ENCODE measurements at places on chromosomes 2 and 18.

GRCh38 chr2:117972476-117973123 is 41.3 kb downstream of the CCDC93 start:
- no peak for DNase-seq

DNA sequence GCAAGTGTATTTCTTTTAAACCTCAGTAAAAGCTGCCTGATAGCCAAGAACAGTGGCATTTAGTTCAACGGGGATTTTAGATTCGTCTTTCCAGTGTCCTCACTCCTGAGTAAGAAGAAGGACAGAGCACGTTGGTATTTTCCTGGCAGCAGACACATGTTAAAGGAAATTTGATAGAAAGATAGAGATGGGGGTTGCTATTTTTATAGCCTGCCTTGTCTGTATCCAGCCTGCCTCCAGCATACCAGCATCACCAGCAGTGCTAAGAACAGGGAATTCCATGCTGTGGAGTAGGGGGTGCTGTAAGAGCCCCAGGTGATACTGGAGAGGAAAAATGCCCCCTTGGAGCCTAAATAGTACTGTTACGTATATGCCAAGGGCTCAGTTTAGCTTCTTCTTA is 1.1 kb upstream of the SMYD1 start:
- DNase-seq: no peak

GRCh38 chr18:5159080-5159479 is 38.0 kb downstream of the AKAIN1 start:
- no peak for DNase-seq

DNA sequence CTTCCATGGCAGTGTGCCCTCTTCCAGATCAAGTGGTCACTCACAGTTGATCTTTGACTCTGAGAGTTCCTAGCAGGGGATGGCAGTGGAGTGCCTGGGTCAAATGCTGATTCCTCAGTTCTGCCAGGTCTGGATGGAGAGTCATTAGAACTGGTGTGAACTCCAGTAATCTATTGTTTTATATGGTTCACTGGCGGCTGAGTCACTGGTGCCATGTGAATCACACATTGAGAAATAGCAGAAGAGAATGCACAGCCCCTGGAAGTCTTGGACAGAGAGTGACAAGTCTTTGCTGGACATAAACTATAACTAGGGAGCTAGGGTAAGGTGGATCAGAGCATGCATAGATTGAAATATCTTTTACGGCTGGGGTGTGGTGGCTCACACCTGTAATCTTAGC is 86.9 kb downstream of the EIF2AK3 start:
- no peak for DNase-seq

- DNase-seq: no peak
These were observed 129.5 kb downstream of the ZNF804A start for GRCh38 chr2:184727813-184728212.

DNA sequence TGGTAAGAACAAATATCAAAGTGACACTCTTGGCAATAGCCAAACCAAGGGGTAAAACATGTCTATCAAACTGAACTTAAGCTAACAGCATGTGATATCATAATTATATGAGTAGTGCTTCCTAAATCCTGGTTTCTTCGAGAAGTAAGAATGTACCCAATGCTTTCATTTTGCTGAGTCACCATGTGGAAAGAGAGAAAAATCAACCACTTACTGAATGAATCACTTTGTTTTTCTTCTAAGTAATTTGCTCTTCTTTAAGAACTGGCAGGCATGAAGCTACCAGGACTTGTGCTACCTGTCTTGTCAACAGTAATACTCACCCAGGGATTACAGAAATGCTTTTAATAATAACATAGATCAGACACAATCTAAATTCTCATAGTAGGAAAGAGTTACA is 19.0 kb upstream of the DUSP19 start:
- DNase-seq: no peak

DNA sequence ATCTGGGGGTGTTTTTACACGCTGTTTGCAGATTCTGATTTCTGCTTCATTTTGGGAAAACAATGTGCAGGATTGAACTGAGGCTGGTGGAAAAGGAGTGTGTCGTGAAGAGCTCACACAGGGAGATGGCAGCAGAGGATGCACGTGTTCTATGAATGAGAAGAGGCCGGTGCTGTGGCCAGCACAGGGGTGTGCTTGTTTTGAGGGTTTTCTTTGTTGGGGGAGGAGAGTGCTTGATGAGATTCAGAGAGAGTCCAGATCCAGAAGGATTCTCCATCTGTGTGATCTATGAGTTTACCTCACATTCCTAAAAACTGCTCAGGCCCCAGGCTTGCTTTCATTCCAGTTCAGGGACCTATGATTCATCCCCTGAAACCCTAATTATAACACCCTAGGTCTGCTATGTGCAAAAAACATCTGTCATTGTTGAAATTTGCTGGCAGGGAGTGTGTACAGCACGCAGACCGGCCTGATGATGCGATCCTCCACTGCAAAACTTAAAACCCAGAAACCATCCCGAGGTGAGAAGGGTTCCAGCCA is 12.1 kb downstream of the TGFA start:
- DNase-seq: no peak

DNA sequence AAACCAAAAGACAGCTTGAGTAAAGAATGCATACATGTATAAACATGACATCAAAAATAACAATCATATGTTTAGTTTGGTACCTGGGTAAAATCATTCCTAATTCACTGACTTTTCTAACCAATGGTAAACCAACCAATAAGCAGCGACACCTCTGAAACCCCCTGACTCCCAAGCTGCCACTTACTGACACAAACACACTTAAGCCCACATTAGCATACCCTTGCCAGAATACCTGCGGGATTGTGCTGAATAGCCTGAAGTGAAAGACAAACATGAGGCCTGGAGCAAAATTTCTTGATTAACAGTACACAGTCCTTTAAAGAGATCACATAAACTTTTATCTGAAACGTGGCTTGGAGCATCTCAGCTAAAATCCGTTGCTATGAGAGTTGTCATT is 902.9 kb downstream of the TMEM182 start:
- DNase-seq: no peak

GRCh38 chr2:236177604-236177966 is 9.4 kb upstream of the GBX2 start:
- DNase-seq: no peak

- DNase-seq: no peak
These were observed 92.9 kb downstream of the COL5A2 start for GRCh38 chr2:189086710-189087109.

DNA sequence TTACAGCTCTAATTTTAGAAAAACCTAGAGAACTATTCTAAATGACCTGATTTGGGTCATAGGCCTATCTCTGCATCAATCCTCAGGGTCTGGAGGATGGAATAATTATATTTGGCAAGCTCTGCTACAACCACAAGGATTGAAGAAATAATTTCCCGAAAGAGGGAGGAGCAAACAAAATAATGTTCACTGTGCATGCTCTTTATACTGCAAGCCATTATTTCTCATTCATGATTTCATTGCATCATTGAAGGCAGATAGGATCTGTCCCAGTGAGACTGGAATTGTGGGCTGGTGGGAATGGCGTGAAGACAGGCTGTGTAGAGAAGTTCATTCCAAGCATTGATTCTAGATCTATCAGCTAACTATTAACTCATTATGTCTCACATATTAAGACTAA is 12.7 kb upstream of the MAPRE2 start:
- no peak for DNase-seq

- no peak for DNase-seq
These were observed 294.0 kb upstream of the HS6ST1 start for GRCh38 chr2:128612628-128613027.

DNA sequence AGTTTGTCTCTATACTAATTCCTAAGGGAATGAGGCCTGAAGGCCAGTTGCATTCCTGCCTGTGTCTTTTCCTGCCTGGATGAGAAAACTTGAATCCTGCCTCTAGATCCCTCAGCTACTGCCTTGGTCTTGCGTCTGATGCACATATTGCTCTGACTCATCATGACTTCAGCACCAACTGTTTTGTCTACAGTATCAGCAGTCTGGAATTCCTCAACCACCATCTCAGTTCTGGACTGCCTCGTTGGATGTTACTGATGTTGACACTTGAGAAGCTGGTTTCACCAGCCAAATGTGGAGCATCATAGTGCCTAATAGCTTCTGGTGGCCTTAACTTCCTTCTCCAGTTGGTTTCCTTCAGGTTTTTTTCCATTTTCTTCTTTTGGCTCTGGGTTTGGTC is 211.0 kb downstream of the CTNNA2 start:
- no peak for DNase-seq

- DNase-seq: no peak
These were observed 1.1 kb upstream of the HDHD2 start for GRCh38 chr18:47151439-47151838.

DNA sequence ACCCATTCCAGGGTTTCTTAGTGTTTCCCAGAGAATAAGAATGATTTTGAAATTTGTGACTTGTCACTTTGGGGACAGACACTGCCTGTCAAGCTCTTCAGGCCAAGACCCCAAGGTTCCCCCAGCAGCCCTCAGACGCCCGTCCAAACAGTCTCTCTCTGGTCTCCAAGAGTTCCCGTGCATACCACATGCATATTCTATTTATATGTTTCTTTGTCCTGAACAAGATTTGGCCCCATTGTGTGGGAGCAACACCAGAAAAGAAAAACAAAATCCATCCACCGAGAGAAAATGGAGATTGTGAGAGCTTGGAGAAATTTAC is 52.2 kb upstream of the CTAGE1 start:
- DNase-seq: no peak

- DNase-seq: no peak
These were observed 18.7 kb downstream of the PLCD4 start for GRCh38 chr2:218626369-218626768.

DNA sequence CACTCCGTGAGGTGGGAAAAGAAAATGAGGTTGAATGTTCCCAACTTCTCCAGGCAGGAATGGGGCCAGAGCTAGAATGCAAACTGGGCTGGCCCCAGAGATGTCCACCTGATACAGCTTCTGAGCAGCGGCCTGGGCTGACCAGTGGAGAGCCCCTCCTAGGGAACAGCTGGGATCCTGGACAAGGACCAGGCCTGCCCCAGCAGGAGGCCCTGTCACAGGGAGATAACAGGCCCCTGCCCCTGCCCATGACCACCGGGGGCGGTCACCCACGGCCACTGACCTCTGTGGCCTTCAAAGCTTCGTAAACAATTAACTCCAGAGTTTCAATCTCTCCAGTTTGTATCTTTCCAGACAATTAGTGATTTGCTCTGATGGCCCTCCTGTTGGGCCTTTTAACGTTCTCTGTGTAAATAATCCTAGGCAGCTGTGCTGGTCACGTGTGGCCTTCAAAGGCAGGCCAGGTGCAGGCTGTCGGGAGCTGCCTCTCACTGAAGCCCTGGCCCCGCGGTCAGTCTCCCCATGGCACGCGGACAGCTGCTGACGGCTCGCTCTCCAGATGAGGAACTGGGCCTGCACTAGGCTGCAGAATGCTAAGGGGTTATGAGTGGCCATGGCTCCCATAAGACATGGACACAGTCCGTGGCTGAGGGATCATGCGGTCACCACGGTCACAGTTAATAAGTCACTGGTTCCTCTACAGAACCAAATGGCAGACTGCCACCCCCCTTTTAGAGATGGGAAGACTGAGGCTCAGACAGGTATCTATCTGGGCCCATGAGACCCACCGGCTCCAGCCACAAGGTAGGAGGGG is 9.2 kb downstream of the HS6ST1 start:
- DNase-seq: no peak

All from activated naive CD8-positive, alpha-beta T cell treated with anti-CD3 and anti-CD28 coated beads, Interleukin-2, amount 50 U/mL, for 16 hours (primary cell).